Vagina (tissue), 2 donors: ENCODE measurements at places on chromosomes 6 and 20.

- no peak for DNase-seq
Observed at GRCh38 chr6:112356994-112357393, 9.9 kb downstream of the RFPL4B start.

GRCh38 chr6:35163836-35164235, 22.7 kb upstream of the TCP11 start:
- DNase-seq, result no peak

DNA sequence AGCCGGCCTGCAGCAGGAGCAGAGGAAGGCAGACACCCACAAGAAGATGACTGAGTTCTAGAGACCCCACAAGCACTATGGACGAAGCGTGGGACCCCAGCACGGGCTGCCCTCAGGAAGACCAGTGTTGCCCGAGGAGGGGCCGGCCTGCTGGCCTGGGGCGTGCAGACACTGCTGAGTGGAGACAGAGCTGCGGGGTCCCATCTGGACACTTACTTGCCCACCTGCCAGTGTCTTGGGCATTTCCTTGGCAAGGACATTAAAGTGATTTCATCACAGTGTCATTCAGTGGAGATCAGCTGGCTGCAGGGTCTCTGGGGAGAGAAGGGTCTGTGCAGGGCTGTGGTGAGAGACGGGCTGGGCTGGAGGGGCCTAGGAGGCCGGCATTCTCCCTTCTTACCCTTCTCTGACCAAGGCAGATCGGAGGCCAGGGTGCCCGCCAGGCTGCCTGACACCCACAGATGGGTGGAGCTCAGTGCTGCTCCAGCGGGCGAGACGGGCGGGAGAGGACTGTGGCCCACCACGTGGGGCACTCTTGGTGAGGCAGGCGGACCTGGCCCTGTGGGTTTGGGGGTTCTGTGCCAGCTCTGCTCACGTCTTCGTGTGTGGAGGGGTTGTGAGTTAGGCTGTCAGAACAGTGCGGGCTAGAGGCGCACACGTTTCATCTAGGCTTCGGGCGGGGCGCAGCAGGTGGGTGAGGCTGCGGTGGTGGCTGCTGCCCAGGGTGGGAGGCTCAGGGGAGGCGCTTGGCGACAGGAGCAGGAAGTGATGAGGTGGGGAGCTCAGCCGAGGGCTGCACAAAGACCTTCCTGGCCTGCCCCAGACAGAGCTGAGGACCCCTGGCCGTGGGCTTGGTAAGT, at the start of gene LIME1:
TSS of gene LIME1 (plus strand) at position 806 of the 860 bp plus-strand sequence. CDS start 886 bp downstream, outside the sequence.
- no peak for DNase-seq

DNA sequence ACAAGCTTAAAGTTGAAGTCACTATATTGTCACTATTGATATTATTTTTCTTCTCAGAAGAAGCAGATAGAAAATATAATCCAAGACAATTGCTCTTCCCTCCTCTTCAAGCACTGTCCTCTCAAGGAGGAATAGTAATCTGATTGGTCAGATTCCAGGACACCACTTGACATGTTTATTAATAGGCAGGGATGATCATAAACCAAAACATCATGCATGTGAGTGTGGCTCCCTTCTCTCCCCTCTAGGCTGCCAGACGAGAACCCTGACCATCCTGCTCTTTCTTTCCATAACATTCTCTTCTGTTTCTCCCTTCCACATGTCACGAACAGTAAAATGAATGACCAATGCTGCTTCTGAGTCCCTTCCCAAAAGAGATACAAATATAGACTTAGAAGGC, 7.5 kb downstream of the ATG5 start:
- no peak for DNase-seq

DNA sequence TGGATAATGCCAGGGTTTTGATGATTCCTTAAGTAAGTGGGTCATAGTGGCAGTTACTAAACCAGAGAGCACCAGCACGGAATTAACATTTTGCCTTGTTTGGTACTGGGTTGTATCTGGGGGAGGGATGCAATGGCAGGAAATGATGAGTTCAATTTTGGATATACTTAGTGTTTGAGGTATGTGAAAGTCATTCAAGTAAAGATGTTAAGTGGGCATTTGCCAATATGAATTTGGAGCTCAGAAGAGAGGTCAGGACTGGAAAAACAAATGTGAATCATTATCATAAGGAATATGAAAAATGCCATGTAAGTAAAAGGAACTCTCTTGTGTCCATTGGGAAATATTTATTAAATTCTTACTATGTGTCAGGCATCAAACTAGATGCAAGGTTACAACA, 6.2 kb downstream of the PXT1 start:
- DNase-seq, result no peak

DNA sequence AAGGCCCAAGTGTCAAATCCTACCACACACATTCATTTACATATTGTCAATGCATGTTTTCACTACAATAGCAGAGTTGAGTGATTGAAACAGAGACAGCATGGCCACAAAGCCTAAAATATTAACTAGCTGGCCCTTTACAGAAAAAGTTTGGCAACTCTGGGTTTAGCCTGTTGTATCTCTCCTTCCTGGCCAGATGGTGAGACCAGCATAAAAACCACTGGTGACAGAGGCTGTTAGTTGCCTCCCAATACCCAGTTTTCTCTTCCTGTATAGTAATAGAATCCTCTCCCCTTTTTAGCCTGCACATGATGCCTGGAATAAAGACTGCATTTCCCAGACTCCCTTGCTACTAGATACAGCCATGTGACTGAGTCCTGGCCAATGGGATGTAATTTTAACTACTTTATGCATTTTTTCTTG, 100.0 kb upstream of the TAB2 start:
- DNase-seq, result no peak

DNA sequence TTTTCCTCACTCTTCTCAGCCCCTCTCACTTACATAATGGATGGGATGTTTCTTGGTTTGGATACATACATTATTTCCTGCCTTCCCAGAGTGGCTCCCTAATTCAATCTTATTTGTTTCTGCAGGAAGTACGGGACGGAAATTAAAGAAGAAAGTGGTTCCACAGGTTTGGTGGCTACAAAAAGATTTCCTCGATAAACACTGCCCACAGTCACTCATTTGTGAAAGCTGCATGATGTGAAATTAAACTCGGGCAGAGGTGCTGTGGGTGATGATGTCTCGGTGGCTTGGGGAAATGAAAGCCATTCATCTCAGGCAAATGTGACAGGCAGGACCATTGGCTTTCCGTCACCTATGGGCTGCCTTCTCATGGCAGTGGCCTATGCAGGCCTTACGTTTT, 119.5 kb upstream of the KCNG1 start:
- no peak for DNase-seq

DNA sequence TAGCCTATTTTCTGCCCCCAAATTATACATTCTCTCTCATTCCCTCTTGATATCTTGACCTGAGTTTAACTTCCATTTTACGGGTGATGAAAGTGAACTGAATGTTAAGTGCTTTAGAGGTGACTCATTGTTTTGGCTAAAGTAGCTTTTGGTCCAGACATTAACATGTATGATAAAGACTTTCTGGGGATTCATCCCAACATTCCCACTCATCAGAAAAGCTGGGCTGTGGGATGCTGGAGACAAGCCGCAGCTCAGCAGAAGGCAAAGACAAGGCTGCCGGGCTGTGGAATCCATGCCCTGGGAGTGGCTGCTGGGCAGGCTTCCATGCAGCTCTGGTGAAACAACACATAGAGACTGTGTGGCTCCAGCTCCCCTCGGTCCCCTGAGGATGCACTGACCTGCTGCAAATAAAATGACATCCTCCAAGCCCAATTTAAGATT, 89.9 kb upstream of the SYNDIG1 start:
- peak; percentile 52 for DNase-seq

DNA sequence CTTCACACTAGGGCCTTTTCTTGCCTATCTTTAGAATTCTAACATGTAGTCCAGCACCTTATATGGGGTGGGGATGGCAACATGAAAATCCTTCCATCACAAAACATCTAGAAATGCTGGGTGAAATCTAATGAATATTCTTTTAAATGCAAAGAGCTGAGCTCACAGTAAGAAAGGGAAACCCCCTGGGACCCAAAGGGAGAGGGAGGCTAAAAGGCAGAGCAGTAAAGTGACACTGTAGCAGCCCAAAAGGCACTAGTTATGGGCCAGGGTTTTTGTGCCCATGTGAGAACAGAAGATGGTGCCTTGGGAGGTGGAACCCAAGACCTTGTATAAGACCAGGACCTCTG, 66.7 kb downstream of the TRAM2 start:
- DNase-seq, result no peak

DNA sequence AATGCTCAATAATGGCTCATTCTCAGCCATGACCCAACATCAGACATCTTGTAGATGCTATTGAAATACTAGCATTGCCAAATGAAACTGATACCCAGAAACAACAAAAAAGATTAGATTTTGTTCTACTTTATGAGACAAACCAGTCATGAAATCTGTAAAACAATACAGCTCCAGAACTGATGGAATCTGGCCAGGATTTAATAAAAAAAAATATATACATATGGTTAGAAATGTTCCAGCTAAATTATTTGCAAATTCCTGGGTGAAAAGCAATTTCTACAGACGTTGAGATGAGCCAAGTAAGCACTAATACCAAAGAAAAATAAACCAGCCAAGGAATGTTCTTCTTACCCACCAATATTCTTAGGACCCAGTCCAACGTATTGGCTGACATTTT, 201.3 kb downstream of the EPHA7 start:
- DNase-seq, result no peak

GRCh38 chr6:37407948-37408347, 25.1 kb upstream of the CMTR1 start:
- no peak for DNase-seq

DNA sequence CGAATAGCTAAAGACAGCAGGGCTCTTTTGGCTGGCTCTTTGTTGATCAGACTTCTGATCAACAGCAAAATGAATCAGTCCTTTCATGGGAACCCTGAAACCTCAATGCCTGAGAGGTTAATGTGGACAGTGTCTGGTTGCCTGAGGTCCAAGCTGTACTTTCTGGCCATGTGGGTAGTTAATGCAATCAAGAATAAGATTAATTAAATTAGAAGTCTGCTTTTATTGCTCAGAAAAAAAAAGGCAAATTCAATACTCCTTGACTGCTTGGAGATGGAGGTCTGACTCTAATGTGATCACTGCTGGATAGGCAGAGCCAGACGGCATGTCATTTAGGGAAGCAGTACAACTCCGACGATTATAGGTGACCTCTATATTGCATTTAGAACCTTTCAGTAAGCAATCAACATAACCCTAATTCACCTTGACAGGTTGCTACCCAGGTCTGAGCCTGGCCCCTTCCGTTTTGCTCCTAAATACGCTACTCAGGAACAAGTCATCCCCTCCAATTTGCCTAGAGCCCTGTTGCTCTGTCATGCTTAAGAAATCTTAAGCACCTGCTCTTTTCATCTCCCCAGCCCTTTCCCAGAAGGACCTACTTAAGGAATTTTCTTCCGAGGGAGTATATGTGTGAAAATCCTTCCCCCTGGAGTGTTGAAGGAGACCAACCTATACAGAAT, 370.0 kb upstream of the SPTLC3 start:
- DNase-seq, result no peak

GRCh38 chr6:155155787-155156447, 107.9 kb upstream of the CLDN20 start:
- no peak for DNase-seq

- no peak for DNase-seq
Observed at GRCh38 chr6:100404051-100404450, 60.7 kb downstream of the SIM1 start.

GRCh38 chr6:169225131-169225576, 28.5 kb downstream of the THBS2 start:
- peak; percentile 84 for DNase-seq

DNA sequence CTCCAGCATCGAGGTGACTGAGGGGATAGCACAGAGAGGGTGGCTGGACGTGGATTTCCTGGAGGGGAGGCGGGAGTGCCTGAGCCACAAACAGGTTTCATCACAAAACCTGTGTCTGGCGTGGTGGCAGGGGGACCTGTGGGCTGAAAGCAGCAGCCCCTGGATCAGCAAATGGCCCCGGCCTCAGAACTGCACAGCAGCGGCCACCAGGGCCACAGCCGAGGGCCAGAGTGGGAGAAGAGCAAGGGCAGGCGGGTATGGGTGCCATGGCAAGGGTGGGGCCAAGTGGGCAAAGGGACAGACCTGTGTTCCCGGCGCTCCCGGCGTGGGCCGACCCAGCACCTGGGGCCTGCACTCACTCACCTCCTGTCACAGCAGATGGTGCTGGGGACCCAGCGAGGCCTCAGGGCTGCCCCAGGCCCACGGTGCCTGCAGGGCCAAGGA, 19.0 kb downstream of the NTSR1 start:
- no peak for DNase-seq

DNA sequence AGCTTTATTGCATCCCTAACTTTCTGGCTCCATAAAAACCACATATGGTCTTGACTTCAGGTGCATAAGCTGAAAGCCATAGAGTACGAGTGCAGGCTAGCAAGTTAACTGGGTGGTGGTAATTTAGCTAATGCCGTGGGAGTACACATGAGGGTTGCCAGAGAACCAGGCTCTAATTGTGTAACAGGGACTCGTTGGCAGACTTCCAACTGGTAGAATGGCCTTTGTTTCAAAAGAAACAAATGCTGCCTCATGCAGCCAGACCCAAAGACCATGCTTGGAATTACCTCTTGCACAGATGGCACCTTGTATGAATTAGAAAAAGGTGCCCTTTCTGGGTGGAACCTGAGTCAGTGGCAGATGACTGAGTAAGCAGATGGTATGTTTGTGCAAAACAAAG, 73.2 kb downstream of the LY86 start:
- peak; percentile 64 for DNase-seq

- no peak for DNase-seq
Observed at GRCh38 chr20:9180481-9181257, 111.8 kb downstream of the PLCB4 start.

DNA sequence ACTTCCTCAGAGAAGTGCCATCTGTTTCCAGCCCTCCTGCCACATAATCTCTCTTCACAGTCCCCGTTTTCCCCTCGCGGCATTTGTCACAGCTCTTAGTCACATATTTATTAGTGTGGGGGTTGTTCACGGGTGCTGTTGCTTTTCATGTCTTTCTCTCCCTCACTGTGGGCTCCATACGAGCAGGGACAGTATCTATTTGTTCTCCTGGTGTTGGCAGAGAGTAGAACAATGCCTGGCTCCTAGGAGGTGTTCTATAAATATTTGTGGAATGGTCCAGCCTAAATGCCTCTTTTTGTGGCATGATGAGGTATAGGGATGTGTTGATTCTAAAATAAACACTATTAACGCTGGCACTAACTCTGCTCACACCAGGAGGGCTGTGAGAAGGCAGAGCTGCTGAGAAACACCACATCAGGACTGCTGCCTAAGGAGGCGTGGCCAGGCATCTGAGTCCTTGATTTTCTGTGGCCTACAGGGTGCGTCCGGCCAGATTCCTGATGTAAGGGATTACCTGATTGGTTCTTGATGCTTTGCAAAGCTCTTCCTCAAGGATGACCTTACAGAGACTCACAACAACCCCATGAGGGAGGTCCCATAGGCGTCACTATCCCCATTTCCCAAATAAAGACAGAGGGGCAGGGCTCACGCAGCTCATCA, 219.8 kb upstream of the ARID1B start:
- peak; percentile 62 for DNase-seq
